ENCODE measurements at places on chromosomes 7 and 10.

GRCh38 chr7:43244784-43245183 lies 132.3 kb downstream of the HECW1 start:
- no peak for DNase-seq

- no peak for DNase-seq
Measured at GRCh38 chr7:36021367-36021766, 131.7 kb upstream of the EEPD1 start.

DNA sequence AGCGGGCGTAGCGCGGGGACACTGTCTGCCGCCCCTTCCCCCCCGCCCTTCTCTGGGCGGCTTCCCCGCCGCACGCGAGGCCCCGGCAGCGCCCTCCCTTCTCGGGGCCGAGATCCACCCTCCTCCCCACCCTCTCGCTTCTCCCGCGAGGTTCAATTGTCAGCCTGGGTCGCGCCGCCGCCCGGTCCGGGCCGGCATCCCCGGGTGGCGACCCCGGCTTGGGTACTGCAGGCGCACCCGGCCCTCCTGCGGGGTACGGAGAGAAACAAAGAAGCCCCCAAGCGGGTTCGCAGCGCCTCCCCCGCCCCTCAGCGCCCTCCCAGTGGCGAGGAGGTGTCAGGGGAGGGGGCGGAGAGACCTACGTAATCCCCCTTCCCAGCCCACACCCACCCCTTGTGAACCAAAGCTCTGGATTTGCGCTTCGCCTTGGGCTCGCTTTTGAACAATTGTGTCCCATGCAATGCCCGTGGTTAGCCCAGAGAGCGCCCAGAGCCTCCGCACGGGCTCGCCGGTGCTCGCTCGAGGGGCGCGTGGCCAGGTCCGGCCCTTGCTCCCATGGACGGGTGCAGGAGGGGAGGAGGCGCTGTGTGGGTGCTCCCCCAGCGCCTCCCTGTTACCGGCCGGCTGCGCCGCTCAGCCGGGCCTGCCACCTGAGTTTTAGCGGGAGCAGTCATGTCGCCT lies 634 bp downstream of the HECW1 start:
- DNase-seq = no peak

- no peak for DNase-seq
Measured at GRCh38 chr7:53302496-53303246, 267.2 kb downstream of the POM121L12 start.

DNA sequence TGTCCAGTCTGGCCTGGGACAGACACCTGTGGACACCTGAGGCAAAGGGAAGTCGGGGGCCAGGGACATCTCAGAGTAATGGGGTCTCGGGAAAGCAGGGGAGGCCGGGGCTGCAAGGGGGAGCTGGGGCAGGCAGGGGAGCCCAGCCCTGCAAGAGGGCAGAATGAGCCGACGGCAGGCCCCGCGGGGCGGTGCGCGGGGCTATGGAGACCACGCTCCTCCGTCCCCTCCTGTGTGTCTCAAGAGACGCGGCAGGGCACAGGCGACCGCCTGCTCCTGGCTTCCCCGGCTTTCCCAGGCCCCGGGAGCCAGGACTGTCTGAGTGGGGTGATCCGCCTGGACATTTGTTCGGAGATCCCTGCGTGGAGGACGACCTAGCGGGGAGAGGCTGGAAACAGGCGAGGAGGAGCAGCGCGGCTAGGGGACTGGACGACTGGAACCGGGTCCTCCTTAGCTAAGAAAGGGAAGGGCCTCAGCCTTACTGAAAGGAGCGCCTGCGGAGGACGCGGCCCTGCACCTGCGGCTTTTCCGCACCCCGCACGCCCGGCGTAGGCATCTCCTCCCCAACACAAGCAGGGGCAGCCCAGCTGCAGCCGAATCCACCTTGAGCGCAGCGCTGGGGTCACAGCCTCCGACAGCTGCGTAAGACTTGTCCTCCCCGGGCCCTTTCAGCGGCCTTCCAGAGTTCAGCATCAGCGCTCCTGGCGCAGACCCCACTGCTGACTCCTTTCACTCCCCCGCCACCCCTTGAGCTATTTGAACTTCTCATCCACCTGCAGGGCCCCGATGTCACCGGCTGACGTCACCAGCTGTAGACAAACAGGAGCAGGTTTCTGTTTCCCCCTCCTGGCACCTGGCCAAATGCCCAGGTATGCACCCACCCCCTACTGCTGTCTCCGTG lies 176.4 kb downstream of the ZNF248 start:
- DNase-seq = no peak

GRCh38 chr10:24462889-24463552 lies 254.1 kb downstream of the KIAA1217 start:
- DNase-seq = no peak

- DNase-seq = no peak
Measured at GRCh38 chr10:86863484-86863842, 94.0 kb downstream of the MMRN2 start.

DNA sequence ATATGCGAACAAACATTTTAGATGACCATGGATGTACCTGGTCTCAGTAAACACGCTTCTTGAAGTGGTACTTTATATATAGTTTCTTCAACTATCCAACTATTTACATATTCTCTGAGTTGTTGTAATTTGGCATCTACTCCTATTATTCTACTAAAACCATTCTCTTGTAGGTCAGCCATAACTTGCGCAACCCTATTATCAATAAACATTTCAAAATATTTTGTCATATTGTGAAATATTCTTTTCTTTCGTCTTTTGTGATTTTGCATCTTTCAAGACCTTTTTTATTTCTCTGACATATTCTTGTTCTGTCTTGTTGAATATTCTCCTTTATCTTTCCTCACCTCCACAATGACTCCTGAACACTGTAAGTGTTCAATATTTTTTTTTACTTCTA lies 753.3 kb downstream of the NXPH1 start:
- no peak for DNase-seq

Measured in stimulated activated CD4-positive, alpha-beta T cell treated with anti-CD3 and anti-CD28 coated beads, TNF-alpha, amount 100 ng/mL, for 1 hour (primary cell).